NCI-H748 treated with DMSO at 0.1 percent for 48 hours (cell line): ENCODE measurements at places on chromosomes 11 and 22.

DNA sequence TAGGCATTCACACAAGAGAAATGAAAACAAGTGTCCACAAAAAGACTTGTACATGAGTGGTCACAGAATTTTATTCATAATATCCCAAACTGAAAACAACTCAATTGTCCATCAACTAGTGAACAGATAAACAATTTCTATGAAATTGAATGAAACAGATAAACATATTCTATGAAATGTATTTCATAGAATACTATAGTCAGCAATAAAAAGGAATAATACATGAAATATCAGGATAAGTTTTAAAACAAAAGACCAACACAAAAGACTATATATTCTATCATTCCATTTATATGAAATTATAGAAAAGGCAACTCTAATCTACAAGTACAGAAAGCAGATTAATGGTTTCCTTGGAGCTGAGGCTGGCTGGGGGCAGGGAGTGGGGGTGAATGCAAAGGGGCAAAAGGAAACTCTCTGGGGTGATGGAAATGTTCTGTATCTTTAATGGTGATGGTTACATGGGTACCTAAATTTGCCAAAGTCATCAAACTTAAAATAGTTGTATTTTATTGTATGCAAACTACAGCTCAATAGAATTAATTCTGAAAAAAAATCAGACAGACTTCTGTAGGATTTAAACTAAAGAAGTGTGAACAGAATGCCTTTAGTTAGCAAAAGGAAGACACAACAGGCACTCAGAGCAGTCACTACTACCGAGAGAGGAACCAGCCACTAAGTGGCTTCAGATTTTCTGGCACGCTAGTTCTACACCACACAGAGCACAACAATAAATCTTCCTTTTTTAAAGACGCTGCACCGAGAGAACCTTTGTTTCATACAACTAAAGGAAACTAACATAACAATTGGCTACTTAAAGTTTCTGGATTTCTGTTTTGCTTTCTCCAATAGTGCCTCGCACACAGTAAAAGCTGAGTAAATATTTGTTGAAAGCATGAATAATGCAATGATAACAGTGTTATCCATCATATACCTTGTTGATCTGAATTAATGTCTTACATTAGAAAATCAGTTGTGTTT lies 15.4 kb downstream of the CCDC34 start:
- DNase-seq, result peak; percentile 90

- no peak for DNase-seq
These were observed 1.4 kb downstream of the DTX4 start for GRCh38 chr11:59173080-59173963.

- no peak for DNase-seq
These were observed 122.6 kb upstream of the SERPIND1 start for GRCh38 chr22:20651286-20651685.

DNA sequence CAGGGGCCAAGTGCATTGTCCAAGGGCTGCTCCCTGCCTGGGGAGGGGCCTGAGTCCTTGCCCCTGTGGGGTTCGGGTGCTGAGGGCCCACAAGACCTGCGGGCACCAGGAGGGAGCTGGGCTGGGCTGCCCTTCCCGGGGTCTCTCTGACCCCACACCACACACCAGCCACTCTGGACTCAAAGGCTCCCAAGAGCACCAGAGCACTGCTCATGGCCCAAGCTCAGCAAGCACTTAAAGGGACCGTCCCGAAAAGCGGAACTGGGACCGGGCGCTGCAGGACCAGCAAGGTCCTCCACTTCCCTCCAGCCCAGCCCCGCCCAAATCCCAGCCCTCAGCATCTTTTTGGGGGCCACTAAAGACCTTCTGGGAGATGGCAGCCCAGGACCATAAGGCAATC lies 5.3 kb downstream of the LSP1 start:
- DNase-seq, result no peak

DNA sequence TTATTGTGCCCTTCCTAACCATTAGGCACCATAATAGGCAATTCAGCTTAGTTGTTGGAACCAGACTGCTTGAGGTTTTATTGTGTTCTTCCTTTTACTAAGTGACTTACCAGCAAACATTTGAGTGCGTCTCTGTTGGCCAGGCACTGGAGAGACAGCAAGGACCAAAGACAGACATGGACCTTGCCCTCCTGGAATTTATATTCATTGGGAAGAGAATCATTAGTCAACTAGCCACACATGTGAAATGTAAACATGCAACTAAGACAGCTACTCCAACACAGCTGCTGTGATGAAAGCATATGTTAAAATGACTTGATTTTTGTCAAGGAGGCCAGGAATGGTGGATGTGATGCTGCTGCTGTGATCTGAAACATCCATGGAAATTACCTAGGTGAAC lies 106.4 kb downstream of the TRAF6 start:
- no peak for DNase-seq

- DNase-seq, result no peak
These were observed 358 bp downstream of the OR52H1 start for GRCh38 chr11:5547982-5548381.

DNA sequence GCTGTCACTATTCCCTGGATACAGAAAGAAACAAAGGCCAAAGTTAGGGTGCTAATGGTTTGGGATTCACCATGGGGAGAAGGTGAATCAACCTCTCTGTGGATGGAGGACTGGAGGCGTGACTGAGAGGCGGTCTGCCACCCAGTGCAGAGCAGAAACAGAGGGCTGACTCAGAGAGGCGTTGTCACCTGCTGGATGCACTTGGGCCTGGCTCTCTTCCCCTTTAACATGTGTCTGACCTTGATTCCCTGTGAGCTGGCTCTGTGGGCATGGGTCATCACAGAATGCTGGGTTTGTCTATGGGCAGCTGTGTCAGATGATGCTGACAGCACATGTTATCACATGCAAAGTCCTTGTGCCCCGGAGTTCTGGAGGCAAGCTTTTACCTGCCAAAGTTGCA lies 75.9 kb downstream of the LDLRAD3 start:
- no peak for DNase-seq

GRCh38 chr11:111330234-111330893 lies 32.0 kb downstream of the POU2AF3 start:
- DNase-seq, result no peak

- DNase-seq, result no peak
These were observed 106.5 kb downstream of the TMEM135 start for GRCh38 chr11:87144252-87144651.

DNA sequence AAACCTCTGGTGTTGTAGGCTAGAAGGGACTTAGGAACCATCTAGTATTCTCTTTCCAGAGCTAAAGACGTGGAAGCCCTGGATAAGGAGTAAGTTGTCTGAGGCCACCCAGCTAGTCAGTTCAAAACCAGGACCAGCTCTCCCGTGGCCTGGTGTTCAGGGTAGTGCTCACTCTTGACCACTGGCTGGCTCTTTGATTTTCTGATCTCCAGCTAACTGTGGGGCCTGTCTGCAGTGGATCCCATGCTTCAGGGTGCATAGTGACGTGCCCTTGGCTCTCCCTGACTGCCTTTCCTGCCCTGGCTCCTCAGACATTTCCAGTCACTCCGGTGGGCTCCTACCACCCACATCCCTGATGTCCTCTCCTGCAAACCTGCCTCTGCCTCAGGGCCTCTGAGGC lies 1.3 kb downstream of the CLMP start:
- no peak for DNase-seq

DNA sequence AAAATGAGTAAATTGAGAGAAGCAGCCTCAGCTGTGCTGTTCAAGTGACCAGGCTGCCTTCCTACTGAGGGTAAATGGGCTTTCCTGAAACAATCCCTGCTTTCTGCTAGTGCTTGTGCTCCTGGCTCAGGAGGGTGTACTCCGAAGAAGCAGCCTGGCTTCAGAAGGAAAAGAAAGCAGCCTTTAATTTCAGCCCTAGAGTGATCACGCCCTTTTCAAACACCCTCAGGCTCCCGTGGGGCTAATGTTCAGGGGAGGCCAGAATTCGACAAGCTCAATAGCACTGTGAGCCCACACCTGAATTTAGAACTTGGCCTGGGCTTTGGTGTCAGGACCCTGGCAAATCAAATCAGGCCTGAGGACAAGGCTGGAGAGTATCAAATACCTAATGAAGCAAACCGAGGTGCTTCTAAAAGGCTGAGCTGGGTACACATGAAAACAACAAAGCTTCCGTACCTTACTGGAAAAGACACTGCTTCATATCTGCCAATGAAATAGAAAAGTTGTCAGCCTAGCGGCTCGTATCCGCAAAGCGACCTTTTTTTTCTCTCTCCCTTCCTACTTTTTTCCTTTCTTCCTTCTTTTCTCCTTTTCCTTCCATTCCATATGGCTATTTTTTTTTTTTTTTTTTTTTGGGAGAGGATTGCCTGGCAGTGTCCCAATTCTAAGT lies 387.8 kb downstream of the SOX6 start:
- DNase-seq, result no peak

- DNase-seq, result no peak
These were observed 9.4 kb upstream of the PLEKHB1 start for GRCh38 chr11:73637012-73637411.

DNA sequence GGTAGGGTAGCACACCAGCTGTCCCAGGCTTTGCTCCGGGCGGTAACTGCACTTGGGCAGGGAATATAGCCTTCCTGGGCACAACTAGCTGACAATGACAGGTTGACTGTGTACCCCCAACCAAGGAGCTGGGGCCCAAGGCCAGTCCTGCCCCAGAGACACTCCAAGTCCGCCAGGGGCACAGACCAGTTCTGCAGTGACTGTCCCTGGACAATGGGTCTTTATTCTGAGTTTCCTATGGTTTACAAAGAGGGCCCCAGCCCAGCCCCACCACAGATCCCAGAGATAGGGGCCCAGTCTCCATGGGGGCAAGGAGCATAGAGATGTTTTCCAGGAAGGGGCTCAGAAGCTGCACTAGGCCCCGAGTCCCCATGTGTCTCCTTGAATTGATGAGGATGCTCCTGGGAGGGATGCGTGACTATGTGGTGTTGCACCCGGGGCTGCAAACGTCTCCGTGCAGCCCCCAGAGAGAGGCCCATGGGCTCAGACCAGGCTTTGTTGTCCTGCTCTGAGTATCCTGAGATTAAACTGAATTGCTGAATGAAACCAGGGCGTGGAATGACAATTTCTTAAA lies 48.4 kb downstream of the CD6 start:
- DNase-seq, result no peak

GRCh38 chr11:78791254-78791653 lies 216.6 kb upstream of the NARS2 start:
- no peak for DNase-seq

DNA sequence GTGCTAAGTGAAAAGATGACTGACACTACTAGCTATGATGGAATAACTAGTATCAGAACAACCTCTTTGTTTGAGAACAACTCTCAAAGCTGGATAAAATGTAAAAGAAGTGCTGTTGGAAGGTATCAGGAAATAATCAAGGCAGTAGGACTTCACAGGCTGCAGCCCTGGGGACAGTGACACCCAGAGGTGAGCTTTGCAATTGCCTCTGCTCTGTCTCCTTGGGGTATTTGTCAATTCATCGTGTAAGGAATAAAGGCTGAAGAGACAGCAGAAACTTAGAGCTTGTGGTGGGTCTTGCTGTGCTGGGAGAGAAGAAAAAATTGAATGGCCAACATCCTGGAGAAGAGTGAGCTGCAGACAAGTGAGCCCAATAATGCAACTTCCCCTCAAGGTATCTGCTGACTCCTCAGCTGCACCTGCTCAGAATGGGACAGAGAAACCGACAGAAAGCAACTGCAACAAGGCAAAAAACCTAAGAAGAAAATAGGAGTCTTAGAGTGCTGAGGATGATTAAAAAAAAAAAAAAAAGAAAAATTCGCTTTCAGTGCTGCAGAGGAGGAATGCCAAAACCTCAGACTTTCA lies 141.1 kb downstream of the RCN1 start:
- DNase-seq, result peak; percentile 7
